ENCODE measurements at places on chromosomes 1 and 21.

DNA sequence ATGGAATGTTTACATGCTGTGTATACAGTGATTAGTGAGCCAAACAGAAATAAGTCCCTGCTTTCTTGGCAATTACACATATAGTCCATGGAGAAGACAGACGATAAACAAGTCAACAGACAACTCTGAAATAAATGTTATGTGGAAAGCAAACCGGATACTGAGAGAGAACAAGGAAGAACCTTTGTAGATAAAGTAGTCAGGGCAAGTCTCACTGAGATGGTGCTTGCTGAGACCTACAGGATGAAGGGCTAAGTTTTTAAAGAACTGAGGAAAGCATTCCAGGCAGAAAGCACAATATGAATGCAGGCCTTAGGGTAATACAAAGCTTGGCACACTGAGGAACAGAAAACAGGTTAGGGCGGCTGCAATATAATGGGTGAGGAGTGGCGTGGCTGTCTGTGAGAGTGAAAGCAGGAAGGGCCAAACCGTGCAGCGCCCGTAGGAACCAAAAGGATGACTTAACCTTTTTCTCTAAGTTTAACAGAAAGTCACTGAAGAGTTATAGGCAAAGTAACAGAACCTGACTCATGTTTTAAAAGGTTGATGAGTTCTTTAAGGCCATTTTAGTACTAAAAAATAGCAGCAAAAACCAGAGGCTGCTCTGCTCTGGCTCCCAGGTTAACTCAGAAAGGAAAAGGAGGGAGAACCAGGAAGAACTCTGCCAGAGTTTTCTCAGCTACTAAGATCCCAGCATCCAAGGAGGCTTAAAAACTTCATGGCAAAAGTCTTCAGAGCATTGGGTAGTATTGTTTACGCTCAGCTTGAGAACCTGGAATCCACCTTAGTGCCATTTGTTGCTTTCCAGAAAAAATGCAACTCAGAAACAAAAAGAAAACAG, 8.7 kb upstream of the TTF2 start:
- no peak for DNase-seq

- no peak for DNase-seq
Observed at GRCh38 chr21:31634993-31635392, 24.5 kb upstream of the SOD1 start.

DNA sequence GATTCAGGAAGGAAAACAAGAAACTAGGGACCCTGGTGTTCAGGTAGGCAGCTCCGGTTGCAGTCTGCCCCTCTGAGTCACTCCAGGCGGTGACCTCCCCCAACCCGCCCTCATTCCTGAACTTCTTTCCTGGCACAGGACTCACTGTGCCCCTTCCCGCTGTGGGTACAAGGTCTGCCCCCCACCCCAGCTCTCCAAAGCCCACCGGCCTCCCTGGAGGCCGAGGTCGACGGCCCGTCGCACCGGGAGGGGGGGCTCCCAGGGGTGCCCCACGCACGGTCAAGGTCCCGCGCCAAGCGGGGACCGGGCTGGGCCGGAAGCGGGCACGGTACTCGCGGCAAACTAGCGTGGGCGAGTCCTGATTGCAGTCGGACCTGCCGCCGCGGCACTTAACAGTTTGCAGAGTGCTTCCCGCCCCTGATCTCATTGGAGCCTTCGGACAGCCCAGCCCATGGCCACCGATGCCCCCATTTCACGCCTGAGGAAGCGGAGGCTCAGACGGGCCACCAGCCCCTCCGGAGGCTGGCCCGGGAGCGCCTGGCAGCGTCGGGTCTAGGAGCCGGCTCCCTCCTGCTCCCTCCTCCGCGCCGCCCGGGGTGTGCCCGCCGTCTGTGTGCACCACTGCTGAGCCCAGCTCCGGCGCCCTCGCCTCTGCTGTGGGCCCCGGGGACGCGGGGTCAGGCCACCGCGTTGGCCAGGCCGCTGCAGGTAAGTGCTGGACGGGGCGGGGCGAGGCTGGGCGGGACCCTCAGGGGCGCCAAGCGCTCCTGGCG, at the start of gene GJB3:
GJB3 (plus strand) TSS at position 144 of the 773 bp plus-strand sequence. CDS start 3,549 bp downstream, outside the sequence.
- DNase-seq = no peak

DNA sequence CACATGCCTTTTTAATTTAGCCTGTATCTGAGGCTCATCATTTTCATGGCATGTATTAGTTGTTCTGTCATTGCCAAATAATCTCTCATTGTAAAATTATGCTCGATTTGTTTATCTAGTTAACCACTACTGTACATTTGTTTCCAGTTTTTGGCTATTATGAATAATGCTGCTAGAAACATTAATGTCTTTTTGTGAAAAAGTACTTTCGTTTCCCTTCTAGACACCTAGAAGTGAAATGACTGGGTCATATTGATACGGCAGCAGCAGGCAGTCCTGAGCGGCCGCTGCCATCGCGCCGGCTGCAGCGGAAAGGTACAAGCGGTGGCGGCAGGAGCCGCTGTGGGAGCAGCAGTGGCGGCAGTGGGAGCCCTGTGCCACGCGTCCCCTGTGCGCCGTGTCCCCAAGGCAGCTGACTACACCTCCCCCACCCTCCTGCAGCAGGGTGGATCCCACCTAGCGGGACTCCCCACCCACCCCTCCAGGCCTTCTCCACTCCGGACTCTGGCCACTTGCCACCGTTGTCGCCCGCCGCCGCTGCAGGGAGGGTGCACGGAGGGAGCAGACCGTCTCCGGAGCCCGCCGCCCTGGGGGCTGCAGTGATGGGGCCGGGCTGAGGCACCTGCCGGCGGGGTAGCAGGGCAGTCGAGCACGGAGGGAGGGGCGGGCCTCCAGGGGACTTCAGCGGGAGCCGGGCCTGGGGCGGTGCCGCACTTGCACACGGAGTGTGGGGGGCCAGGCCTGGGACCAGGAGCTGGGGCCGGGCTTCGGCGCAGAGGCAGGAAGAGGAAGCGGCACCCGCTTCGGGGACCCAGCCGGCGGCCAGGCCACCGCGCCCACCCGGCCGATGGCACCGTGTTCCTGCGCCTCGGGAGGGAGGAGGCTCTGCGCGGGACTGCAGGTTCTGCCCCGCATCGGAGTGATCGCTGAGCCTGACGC, 66.8 kb upstream of the RGS7 start:
- no peak for DNase-seq

DNA sequence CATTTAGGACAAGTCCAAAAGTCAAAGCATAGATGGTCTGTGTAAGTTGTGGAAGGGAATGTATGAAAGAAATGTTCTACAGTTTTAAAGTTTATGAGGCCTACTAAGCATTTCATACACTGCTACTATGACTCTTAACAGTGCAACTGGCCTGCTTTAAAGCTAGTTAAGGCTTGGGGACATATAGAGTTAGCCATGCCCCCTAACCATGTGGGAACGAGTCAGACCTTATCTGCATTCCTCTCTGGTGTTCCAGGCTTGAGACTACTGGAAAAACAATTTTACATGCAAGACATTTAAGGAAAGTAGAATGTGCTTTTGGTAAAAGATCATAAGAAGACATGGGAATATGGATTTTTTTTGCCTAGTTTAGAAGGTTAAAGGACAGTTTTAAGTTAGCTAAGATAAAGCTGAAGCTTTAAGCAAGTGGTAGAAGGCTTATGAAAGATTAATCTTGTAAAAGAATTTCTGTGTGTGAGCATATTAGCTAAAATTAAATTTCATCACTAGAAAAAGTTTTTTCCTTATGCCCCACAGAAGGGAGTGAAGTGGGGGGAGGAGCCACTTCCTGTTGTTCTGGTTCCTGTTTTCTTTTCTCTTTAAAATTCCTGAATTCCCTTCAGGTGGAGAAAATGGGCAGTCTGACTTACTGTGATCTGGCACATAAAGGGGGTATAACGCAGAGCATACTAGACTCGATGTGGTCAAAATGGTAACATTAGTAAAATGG, 8.9 kb upstream of the CD48 start:
- no peak for DNase-seq

GRCh38 chr1:162026881-162027280, 3.2 kb upstream of the OLFML2B start:
- DNase-seq = no peak

DNA sequence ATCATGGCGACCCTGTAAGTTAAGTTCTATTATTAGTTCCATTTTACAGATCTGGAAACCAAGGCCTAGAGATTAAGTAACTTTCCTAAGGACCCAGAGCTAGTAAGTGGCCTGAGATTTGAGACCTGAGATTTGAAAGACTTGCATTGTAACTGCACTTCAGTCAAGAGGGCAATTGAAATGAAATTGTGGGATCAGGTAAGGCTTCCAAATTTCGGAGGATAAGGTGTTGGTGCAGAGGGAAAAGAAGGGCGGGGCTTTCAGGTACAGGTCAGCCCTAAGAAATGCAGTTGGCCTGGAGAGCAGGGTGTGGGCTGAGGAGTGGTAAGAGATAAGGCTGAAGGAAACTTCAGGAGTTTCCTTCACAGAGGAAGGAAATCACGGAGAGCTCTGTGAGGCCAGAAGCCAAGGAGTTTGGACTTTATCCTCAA, 51.1 kb downstream of the SLC16A1 start:
- DNase-seq = peak; percentile 13

GRCh38 chr1:113153116-113153803, 80.3 kb downstream of the LRIG2 start:
- DNase-seq = no peak

DNA sequence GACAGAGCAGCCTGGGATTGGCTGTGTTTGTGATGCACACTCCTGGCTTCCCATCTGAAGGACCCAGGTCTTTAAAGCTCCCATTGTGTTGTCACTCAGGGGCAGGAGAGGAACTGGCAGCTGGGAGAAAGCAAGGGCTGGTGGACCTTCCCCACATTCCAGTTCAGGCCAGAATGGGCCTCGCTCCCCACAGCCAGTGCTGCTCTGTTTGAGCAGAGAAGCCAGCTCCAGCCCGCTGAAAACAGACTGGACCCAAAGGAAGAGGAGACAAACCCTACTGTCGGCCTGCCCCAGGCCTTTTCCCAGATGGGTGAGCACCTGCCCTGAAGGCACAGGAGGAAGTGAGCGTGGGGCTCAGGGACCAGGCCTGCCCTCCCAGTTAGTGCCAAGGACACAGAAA, 499.4 kb downstream of the NPHP4 start:
- DNase-seq = no peak

DNA sequence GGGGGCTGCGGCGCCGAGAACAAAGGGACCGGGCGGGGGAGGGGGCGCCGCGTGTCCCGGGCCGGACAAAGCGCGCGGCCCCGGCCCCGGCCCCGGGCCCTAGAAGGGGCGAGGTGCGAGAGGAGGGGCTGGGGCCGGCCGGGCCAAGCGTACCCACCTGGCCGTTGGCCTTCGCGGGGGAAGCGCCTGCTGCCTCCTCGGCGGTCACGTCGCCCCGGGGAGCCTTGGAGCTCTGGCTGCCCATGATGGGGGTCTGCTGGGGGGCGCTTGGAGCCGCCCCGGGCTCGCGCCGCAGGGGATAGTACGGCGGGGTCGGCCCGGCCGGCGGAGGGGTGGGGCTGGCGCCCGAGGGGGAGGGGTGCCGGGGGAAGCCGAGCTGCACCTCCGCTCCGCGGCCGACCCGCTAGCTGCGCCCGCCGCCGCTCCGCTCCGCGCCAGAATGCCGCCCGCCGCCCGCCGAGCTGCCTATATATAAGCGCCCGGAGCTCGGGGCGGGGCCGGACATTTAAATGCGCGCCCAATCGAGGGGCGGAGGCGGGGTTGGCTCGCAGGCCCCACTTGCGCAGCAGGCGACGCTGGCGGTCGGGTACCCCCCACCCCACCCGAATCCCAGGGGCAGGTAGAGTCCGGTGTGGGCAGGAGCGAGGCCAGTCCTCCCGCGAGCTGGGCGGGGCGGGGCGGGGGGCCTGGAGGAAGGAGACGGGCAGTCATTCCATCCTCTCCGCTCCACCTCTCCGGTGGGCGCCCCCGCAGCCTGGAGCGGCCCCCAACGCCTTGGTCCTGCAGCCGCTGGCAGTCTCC, at the start of gene MARCKSL1:
MARCKSL1 (minus strand) TSS at position 444 of the 801 bp plus-strand sequence; CDS start at position 244, 200 bp downstream.
- DNase-seq = peak; percentile 32

DNA sequence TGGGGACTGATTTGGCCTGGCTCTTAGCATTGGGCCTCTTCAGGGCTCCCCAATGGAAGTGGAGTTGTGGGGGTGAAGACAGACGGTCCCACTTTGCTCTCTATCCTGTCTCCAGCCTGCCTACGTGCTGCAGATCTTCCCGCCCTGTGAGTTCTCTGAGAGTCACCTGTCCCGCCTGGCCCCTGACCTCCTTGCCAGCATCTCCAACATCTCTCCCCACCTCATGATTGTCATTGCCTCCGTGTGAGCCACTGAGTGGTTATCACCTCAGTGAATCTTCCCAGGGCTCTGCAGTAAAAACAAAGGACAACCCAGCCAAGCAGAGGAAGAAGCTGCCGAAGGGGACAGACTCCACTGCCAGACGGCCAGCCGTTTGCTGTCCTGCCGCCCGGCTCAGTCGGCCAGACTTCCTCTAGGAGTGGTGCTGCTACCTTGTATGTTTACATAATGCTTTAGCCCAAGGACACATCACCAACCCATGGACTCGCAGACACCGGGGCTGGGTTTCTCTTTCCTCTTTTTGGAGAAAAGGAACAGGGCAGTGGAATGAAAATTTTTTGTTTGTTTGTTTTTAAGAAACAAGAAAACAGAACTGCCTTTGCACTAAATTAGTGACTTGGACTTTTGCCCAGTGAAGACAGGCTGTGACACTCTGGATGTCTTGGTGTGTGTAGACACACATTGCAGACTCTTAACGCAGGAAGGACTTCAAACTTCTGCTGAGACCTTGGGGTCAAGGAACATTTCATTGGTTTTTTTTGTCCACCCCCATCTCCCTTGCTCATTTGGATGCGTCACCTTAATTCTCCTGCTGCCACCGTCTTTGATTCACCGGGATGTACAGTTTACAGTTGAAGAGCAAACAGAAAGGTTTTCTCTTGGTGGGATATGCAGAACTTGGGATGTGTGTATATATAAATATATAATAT, 36.5 kb downstream of the ZBTB17 start:
- no peak for DNase-seq

GRCh38 chr1:97640677-97641076, 280.2 kb downstream of the DPYD start:
- no peak for DNase-seq

- DNase-seq = no peak
Observed at GRCh38 chr1:14725695-14726094, 127.2 kb downstream of the KAZN start.

DNA sequence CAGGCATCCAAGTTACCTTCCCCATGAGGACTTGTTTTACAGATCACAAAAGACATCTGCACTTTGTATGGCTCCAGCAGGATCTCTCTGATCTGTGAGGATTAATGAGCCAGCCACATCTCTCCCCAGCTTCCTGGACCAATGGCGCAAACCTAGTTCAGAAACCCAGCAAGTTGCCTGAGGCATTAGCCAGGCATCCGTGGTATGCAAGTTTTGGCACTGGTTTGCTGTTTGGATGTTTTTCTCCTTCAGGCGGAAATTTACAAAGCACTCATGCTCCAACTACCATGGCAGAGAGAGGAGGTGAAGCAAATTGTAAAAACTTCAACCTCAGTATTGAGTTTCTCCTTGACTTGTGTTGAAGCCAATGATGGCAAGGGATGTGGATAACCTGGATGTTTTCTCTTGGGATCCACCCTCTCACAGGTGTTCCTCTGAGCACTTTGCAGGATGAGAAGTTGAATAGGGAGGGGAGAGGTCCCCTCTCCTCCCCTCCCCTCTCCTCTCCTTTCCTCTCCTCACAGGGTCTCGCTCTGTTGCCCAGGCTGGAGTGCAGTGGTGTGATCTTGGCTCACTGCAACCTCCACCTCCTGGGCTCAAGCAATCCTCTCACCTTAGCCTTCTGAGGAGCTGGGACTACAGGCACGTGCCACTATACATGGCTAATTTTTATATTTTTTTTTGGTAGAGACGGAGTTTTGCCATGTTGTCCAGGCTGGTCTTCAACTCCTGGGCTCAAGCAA, 25.6 kb upstream of the ENO1 start:
- no peak for DNase-seq

GRCh38 chr1:226320930-226321329, 12.0 kb upstream of the LIN9 start:
- DNase-seq = no peak
